ENCODE measurements at places on chromosomes 3 and 15. TPM values are rescaled to one million over a fixed set of nuclear protein-coding genes. Genes with fewer than 3 reads are reported as not detected.
A peak's percentile ranks its signal among the peaks of the same experiment; 100 is the strongest.

PEAK1 gene
- 1.4 TPM for total RNA-seq

SNRK gene
- total RNA-seq = 20.5 TPM

DNA sequence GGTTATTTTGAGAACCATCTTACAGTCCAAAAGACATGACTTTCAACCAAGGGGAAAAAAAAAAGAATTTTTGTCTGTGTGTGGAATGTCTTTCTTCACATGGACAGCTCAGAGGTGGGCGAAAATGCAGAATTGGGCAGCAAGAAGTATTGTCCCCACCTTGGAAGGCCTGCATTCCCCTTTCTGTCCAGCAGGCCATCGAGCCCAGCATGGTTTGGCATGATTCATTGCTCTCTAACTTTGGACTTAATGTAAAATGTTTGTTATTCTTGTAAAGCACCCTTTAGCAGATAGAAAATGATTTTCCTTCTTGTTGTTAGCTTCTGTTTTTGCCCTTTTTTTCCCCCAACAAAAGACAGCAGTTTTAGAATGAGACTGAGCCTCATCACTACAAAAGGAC, 12.4 kb downstream of the MYO1E start:
- no peak for DNase-seq

GRCh38 chr15:39286706-39287105, 294.2 kb upstream of the THBS1 start:
- DNase-seq = no peak

DNA sequence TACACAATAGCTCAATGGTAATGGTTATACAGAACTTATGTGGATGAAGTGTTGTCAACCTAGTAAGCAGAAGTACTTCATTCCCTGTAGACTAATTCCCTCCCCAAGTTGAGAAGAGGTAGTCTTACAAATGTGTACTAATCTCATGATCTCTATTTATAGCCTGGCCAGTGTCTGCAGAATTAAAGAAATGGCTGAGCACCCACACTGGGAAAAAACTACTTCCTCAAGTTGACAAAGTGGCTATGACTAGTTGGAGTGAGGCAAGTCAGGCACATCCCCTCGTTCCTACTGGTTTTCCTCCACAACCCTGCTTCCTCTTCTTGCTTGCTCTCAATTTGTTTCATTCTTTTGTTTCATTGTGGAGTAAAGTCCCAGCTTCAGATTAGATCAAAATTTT, 566.7 kb upstream of the ZNF717 start:
- no peak for DNase-seq

GRCh38 chr15:45401665-45402161, 23.4 kb upstream of the GATM start:
- DNase-seq = no peak

DNA sequence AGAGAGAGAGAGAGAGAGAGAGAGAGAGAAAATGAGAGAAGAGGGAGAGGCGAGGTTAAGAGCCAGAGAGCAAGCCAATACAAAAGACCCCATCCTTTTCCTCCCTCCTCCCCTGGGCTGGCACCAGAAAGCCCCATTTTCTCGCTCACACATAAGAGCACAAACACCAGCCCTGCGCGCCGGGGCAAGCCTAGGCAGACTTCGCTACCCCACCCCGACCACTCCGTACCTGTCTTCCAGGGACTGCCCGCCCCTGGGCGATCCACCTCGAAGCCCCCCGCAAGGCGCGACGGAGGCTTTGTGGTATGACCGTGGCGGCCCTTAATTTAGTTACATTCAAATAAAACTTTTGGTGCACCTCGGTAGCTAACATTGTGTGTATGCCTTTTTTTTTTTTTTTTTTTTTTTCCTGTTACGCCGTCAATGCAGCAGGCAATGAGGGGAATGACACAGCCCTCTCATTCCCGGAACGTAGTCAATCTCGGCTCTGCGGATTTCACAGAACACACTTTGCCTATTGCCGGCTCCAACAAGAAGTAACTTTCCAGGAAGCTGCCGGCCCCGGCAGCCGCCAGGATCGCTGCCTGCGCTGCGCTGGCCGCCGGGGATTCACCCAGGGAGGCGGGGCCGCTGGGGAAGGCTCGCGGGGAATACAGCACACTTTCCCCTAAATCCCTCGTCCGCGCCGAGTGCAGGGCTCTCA, 7.7 kb downstream of the BCL6 start:
- DNase-seq = peak; percentile 74

DNA sequence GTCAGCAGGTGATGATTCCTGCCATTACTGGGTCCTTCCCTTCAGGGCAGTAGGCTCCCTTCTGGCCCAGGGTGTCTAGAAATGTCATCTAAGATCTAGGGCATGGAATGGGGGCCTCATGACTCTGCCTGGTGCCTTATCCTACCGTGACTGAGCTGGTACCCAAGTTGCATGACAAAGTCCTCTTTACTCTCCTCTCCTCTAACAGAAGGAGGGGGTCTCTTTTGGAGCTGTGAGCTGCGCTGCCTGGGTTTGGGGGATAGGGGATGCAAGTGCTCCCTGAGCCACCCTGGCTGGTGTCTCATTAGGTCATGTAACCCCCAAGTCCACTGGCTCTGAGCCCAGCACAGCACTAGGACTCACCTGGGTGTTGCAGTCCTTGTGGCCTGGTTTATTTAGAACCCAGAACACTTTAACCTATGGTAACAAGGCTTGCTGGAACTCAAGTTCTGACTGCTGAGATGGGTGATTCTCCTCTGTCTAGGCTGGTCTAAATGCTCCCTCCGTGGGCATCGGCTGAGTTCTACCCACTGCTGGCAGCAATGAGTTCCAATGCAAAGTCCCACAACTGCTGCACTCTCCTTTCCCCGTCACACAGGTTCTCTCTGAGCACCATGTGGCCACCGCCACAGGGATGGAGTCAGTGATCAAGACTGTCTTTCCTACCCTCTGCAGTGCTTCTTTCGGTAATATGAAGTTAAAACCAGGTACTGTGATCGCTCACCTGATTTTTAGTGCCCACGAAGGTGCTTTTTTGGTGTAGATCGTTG, 34.0 kb downstream of the XXYLT1 start:
- no peak for DNase-seq

DNA sequence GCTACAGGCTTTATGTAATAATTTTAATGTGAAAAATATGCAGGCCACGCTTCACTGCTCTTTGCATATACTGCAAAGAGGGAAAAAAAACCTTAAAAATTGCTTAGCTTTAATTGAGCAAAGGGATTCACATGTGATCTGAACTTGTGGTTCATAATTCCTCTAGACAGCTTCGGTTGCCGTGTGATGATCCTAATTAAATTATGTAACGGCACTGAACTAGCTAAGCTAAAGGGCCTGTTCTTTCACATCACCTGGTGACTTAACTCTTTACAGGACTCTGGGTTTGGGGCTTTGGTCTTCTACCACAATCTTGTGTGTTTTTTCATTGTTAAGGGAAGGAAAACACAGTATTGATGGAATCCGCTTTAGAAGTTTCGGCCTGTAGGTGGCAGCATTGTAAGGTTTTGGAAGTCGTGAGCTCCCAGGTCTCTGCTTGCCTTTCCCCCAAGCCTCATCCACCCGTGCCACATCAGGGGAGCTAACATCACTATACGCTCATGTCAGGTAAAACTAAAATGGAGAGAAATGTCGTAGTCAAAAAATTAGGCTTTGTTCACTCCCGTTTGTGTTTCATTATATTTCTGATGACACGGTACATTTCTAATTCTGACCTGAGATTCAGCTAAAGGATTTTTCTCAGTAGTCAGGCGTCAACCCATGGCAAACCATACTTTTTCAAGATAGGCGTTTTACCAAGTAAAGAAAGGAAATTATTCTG, 205.6 kb upstream of the DPH6 start:
- peak; percentile 87 for DNase-seq

GRCh38 chr15:43219929-43220928, 589 bp downstream of the EPB42 start:
- DNase-seq = no peak

All from Karpas-422 (cell line).